ENCODE measurements at places on chromosomes 4 and X. TPM values are rescaled to one million over a fixed set of nuclear protein-coding genes. Genes with fewer than 3 reads are reported as not detected.

Gene CAMK2D
- 25.7 TPM for total RNA-seq

Gene SHROOM4
- total RNA-seq, result 2.6 TPM

Gene FGF2
- total RNA-seq, result 1.8 TPM

Gene FRMPD4
- 0.26 TPM for total RNA-seq

- H3K27ac ChIP-seq, result no peak overlapping the region
- H3K4me1 ChIP-seq, result no peaks in the 10 kb centered on the region
- no peak for DNase-seq
- no peaks in the 10 kb centered on the region for H3K36me3 ChIP-seq
Measured at GRCh38 chr4:149707862-149708261, 107.8 kb downstream of the IQCM start.

DNA sequence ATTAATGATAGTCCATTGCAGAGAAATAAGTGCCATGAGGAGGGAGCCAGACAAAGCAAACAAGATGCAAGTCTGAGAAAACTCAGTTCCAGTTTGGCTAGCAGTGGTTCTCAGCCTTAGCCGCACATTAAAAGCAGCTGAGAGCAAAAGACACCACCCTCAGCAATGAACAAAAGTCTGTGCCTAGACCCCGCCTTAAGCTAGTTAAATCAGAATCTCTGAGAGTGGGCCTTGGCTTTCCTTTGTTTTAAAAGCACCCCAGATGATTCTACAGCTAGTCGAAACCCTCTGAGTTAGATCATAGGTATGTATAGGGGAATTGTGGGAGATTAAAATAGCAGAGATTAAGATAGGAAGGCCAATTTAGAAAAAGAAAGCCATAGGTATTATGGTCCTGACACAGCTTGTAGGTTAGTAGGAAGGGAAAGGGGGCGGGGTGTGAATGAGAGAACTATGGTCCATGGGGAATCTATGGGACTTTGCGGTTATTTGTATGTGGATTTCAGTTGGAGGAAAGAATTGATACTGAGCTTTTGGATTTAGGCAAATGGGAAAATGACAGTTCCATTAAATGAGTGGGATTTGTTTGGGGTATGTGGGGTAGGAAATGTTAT, 12.0 kb downstream of the SPRY1 start:
- H3K27ac ChIP-seq, result no peak overlapping the region
- no peak for DNase-seq
- peaks cover 1% of the 10 kb centered on the region for H3K4me1 ChIP-seq

DNA sequence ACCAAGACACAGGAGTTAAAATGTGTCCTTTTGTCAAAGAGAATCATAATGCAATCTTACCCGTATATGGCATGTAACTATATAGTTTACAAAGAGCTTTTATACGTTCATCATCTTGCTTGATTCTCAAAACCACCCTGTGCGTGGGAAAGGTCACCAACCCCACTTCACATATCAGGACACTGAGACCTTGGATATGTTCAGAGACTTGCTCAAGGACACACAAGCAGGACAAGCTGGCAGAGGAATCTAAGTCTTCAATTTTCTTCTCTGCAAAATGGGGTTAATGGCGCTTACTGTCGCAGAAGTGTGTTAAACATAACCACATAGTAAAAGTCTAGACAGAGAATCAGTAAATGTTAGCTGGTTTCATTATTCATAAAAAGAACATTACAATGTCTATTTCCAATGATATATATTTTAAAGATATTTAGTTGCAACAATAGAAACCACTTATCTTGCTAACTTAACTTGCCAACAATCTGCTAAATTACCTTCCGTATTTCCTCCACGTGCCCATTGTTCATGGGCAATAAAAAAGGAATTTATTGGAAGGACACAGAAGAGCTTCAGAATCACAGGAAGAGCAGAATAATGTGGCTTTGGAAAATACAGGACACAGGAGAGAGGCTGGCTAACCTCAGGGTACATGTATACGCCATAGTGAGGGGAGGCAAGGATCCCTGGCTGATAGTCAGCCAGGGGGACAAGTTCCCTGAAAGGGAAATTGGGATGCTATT, 64.6 kb upstream of the TAPT1 start:
- DNase-seq, result no peak
- H3K36me3 ChIP-seq, result no peaks in the 10 kb centered on the region
- H3K27ac ChIP-seq, result no peak overlapping the region
